KBM-7 (cell line): ENCODE measurements at places on chromosomes 5 and 9.

- DNase-seq, result no peak
Measured at GRCh38 chr5:66342341-66342880, 198.3 kb downstream of the SREK1 start.

- DNase-seq, result no peak
Measured at GRCh38 chr5:67462147-67462546, 265.5 kb upstream of the CD180 start.

DNA sequence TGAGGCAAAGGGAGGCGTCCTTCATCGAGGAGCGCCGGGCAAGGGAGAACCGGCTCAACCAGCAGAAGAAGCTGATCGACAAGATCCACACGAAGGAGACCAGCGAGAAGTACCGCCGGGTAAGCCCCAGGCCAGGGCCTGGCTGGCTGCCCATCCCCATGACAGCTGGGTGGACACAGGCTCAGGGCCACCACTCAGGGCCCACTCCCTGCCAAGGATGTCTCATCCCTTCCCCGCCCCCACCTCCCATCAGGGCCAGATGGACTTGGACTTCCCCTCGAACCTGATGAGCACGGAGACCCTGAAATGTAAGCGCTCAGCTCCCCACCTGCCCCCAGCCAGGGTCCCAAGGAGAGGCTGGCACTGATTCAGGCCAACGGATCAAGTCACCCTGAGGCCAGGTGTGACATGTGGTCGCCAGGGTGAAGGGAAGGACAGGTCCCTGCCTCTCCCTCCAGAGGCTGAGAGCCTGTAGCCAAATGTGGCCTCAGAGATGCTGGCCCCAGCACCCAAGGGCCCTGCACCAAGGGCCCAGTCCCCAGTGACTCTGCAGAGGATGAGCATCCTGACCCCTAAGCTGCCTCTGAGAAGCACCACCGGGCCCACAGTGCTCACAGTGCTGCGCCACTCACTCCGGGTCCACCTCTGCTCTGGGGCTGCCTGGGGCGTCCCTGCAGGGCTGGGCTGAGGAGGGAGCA, 3.1 kb upstream of the RABL6 start:
- DNase-seq, result no peak

DNA sequence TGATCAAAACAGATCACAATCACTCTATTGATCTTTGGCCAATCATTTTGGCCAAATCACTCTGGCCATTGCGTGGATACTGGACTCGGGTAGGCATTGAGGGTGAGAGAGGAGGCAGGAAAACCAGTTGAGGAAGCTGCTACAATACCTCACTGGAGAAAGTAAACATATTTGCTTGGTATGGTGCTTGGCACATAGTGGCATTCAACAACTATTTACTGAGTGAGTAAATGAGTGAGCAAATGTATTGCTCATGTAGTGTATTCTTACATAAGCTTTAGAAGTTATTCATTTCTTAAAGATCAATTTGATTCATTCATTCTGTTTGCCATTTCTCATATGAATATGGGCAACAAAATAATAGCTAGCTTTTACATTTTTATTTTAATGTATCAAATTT, 4.0 kb upstream of the DEPDC1B start:
- DNase-seq, result no peak

- peak; percentile 97 for DNase-seq
Measured at GRCh38 chr9:121557581-121558447, 58.2 kb upstream of the GGTA1 start.

DNA sequence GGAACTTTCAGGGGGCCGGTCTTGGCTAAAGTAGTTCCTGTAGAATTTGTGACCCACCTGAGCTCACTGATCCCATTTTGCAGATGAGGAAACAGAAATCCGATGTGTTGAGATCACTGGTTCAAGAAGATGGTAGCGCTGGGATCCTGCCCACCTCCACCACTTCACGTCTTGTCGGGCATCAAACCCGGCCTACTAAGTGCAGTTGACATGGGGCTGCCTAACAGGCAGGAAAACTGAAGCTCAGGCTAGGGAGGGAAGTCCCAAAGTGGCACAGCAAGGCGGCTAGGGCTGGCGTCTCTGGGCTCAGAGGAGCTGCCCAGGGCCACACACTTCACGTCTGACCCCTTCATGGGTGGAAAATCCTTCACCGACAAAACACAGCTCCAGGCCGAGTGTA, 502 bp upstream of the ENG start:
- DNase-seq, result no peak

DNA sequence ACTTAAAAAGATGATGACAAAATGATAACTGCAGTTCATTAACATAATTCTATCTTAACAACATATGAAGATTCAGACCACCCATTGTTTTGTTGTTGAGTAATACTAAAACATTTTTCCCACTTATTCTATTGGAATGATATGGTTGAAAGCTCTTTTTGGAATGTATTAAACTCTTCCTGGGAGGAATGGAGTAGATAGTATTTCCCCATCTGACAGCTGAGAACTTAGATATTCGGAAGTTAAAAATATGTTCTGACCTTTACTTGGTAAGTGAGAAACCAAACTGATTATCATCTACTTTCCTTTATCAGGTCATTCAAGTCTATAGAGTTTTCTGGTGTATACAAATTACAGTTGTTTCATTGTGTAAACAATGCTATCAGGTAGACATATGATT, 452.9 kb downstream of the CSNK1G3 start:
- no peak for DNase-seq

DNA sequence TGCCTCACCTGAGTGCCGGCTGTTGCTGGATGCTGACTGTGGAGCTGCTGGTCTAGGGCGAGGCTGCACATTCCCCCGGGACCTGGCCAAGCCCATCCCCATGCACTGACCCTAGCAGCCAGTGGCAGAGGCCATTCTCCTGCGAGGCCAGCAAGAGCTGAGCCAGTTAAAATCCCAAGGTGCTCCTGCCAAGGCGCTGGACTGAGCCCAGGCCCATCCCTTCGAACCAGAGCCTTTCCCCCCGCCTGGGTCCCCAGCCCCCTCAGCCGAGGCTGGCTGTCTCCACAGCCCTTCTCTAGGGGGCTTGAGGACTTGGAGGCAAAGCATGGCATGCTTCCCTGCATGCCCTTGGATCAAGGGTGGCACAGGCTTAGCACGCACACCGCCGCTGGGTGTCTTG, 1.6 kb downstream of the ADAMTSL2 start:
- no peak for DNase-seq

DNA sequence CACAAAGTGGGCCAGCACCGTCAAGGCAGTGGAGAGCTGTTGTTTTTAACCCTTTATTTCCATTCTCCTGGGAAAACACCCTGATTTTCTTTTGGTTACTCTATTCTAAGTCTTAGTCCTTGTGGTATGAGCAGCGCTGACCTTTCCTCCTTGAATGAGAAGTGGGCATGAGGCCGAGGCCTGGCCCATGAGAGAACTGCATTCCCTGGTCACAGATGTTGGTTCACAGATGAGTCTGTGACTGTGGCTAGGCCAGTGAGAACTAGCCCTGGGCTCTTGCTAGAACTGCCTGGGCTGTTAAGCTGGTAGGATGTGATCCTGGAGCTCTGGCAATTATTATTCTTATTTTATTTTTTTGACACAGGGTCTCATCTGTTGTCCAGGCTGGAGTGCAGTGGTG, 71.7 kb upstream of the KLF9 start:
- no peak for DNase-seq

GRCh38 chr5:64814073-64814472, 45.3 kb downstream of the CWC27 start:
- no peak for DNase-seq

- no peak for DNase-seq
Measured at GRCh38 chr5:763397-763796, 21.1 kb downstream of the ZDHHC11B start.
